ENCODE measurements at places on chromosomes 12 and 14.

- no peak for DNase-seq
Measured at GRCh38 chr14:68402525-68403101, 390.3 kb downstream of the ZFP36L1 start.

DNA sequence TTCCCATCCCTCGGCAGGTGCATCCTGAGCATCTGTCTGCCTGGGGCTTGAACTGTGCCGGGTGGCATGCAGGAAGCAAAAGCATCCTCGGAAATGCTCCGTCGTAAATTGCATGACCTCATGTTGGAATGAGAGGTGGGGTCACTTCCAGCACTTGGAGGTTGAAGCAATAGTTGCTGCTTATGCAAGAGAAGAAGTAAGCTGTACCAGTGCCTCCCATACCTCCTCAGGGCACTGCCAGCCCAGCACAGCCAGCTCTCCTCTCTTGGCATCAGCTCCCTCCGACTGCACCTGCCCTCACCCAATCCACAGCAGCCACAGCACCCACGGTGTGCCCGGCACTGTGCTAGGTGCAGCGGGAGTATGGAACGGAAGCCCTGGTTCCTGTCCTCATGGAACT, 11.5 kb downstream of the TEAD4 start:
- DNase-seq, result no peak

- no peak for DNase-seq
Measured at GRCh38 chr12:57735952-57736740, 2.4 kb downstream of the AGAP2 start.

- no peak for DNase-seq
Measured at GRCh38 chr12:62372825-62373224, 93.8 kb upstream of the MON2 start.

- no peak for DNase-seq
Measured at GRCh38 chr14:87864356-87865270, 128.4 kb downstream of the GALC start.

- no peak for DNase-seq
Measured at GRCh38 chr12:32217354-32218310, 111.0 kb downstream of the BICD1 start.

DNA sequence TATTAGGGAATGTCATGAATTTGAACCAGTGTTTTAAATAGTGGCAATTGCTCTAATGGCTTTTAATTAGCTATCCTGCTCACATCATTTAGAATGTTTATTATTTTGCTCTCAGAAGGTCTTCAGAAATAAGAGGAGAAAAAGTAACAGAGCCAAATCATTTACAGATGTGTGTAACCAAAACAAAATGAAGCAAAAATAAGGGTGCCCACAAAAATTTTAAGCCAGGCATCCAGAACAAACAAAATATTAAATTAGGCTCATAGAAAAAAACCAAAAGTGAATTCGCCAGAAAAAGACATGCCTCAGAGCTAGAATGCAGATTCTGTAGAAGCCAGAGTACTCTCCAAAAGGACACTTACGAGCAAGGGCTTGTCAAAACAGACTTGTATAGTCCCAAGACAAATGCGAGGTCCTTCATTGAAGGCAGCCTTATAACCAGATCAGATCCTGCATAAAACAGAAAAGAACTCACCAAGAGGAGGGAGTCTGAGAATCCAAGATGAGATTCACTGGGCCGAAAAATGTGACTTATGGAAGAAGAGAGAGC, 20.2 kb upstream of the SERPINA1 start:
- no peak for DNase-seq

GRCh38 chr14:100614803-100615202, 27.6 kb upstream of the BEGAIN start:
- no peak for DNase-seq
